ENCODE measurements at places on chromosomes 1 and 21. TPM values are rescaled to one million over a fixed set of nuclear protein-coding genes. Genes with fewer than 3 reads are reported as not detected.

DNA sequence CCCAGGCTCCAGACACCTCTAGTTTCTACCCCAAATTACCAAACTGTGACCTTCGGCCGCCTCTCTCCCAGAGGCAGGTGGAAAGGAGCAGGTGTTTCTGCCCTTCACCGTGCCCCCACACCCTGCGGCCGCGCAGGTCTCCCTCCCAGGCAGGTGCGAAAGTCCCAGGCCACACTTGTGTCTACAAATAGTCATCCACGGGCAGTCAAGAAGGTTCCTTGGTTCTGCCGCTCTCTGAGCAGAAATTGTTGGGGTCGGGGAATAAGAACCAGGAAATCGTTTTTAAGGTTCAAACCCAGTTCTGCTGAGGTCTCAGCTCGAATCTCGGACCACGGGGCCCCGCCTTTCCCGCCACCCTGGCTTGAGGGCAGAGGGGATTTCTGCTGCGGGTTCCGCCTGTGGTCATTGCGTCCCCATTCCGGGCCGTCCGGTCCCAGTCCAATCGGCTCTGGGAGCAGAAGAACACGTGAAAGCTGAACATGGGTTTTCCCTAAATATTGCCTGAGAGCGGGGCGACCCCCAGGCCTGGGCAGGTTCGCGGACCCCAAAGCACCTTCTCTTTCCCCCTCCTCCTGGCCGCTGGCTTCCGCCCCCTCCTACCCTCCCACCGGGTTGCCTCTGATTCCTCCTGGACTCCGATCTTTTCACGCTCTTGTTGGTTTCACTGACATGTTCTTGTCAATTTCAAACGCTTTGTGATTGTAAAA, 1.2 kb upstream of the ATF3 start:
- no peak for DNase-seq

GRCh38 chr1:95384567-95384966, 150.6 kb downstream of the RWDD3 start:
- DNase-seq: no peak

- no peak for DNase-seq
Observed at GRCh38 chr1:119115311-119115710, 25.1 kb downstream of the WARS2 start.

DNA sequence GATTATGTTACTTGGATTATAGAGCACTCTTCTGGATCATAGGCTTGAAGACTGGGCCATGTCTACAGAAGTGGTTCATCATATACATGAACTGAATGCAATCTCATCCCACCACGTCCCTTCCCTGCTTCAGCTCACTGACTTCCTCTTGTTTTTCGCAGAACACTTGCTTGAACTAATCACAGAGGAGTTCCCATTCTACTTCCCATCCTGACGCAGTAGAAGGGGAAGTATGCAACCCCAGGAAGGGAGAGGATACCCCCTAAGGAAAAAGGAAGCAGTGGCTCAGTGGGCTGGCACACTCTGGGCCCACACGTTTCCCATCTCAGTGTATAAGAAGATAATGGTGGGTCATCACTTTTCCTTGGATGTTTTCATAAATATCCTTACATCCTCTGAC, 36.2 kb downstream of the CASQ2 start:
- no peak for DNase-seq

DNA sequence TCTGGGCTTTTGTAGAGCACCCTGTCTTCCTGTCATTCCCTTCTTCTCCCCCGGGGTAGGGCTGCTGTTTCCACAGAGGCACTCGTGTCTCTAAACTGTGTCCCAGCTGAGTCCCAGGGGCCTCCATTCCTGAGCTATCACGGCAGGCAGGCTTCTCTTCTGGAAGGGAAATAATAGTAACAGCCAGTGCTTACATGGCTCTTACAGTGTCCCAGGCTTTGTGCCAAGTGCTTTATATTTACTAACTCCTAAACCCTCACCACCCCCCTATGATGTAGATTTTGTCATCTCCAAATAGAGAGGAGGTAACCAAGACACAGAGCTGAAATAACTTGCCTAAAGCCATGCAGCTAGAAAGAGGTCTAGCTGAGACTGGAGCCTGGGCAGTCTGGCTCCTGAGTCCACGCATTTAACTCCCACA, 1.4 kb upstream of the CELF3 start:
- DNase-seq: no peak

DNA sequence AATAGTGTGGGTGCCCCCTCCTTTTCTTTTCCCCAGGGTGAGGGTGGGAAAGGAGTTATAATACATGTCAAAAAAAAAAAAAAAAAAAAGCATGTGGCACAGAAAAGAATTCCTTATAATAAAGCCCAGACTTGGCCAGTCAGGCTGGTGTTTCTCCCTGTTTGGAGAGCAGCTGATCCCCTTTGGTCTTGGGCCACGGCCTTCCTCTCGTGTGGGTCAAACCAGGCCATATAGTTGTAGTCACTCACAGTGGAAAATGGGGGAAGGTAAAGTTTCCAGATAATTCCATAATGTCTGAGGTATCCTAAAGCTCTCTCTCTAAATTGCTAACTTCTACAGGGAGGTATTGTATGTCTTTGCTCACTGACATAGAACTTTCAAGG, 22.0 kb downstream of the CLIC6 start:
- no peak for DNase-seq

GRCh38 chr1:39666772-39667171, 5.1 kb downstream of the NT5C1A start:
- no peak for DNase-seq

- no peak for DNase-seq
Observed at GRCh38 chr1:220818421-220819173, 31.9 kb downstream of the MTARC1 start.

- DNase-seq: peak; percentile 4
Observed at GRCh38 chr1:30908696-30909364, at the start of gene SDC3. TSS of gene SDC3 (minus strand) at chr1:30908758. CDS start at chr1:30908586, 172 bp downstream.

DNA sequence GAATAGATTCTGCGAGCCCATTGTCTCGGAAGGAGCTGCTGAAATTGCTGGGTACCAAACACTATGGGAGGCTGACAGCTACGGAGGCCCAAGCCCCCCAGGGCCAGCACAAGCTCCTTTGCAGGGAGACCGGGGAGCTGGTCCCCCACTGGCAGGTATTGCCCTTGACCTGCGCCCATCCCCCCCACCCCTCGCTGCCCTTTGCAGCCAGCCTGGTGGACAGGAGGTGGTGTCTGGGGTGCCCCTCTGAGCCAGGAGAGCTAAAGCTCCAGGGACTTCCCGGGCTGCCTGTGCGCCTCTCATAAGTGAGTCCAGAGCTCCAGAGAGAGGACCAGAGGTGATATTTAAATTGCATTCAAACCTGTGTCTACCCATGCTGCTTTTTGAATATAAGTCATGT, 5.4 kb downstream of the SERTAD4 start:
- DNase-seq: no peak

- no peak for DNase-seq
Observed at GRCh38 chr1:186094172-186094571, 280.9 kb downstream of the TPR start.

GRCh38 chr1:116529199-116529631, 41.6 kb downstream of the CD58 start:
- no peak for DNase-seq

DNA sequence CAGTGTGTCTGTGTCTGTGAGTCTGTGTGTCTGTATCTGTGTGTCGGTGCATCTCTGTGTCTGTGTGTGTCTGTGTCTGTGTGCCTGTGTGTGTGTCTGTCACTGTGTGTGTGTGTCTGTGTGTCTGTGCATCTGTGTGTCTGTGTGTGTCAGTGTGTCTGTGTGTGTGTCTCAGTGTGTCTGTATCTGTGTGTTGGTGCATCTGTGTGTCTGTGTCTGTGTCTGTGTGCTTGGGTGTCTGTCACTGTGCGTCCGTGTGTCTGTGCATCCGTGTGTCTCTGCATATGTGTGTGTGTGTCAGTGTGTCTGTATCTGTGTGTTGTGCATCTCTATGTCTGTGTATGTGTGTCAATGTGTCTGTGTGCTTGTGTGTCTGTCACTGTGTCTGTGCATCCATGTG, 44.7 kb upstream of the POFUT2 start:
- no peak for DNase-seq

DNA sequence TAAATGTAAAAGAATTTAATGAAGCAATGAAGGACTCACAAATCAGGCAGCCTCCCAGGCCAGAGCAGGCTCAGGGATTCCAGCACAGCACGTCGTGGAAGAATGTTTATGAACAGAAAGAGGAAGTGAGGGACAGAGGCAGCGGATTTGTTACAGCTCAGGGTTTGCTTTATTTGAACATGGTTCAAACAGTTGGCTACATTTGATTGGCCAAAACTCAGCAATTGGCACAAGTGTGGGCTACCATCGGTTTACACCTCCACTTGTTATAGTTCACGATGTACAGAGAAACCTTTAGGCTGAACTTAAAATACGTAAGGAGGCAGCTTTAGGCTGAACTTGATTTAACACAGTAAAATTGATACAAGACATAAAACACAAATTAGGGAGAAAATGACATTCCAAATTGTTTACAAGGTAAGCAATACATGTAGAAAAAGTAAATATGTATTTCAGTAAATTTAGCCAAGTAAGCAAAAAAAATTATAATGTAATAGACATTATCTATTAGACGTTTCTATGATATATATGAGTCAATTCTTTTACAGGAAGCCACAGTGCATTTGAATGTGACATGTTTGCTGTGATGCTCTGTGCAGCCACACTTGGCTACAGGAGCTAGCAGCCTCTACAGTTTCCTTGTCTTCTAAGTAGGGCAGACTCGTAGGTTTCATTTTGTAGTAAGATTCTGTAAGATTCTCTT, 126.5 kb downstream of the ADSS2 start:
- no peak for DNase-seq

GRCh38 chr1:219580009-219580676, 32.8 kb downstream of the ZC3H11B start:
- DNase-seq: no peak

- DNase-seq: no peak
Observed at GRCh38 chr1:1916851-1917251, 1.8 kb downstream of the CALML6 start.

DNA sequence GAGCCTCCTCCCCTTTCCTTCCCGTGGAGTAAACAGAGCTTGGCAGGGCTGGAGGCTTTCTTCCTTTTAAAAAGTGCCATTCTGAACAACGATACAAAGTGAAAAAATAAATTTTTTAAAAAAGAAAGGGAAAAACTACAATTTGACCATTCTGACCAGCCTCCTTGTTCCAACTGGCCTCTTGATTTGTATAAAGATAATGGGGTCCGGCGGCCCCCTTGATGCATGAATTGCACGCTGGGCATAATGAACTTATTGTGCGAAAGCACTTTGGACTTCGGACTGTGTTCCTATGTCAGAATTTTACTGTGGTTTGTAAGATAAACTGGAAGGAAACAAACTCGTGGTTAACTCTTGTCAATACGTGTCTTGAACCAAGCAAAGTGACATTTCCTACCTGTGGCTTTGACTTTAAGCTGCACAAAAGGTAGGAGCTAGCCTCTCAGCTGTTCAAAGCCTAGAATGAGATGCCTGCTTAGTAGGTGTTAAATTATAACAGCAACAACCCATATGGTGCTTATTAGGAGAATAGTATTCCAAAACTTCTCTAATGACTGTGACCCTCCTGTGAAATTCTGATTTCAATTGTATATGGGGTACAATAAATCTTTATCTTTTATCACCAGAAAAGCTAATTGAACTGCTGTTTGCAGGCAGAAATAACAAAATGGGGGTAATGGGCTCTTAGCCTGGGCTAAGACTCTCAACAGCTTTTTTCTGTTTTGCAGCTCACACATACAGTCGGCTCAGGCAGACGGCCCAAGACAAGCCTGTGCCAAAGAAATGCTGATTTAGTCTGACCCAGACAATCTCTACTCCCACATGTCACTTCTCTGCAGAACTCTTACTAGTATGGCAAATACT, 9.3 kb downstream of the IRF2BP2 start:
- DNase-seq: no peak

Gene NBPF4
- not detected for total RNA-seq

Gene FCRL6
- not detected for total RNA-seq

Gene CDA
- total RNA-seq: 0.92 TPM

Gene PAQR6
- 0.27 TPM for total RNA-seq

Gene ADARB1
- 201 TPM for total RNA-seq

Gene LMX1A
- total RNA-seq: 0.68 TPM

Gene CLCNKA
- 4.7 TPM for total RNA-seq

Gene GJB3
- total RNA-seq: 0.54 TPM

Gene CD1E
- not detected for total RNA-seq

Gene F13B
- total RNA-seq: not detected

Gene FLG2
- total RNA-seq: 2.6 TPM

Gene FUCA1
- 70.8 TPM for total RNA-seq

Gene OLFM3
- total RNA-seq: not detected
